Activated naive CD8-positive, alpha-beta T cell treated with anti-CD3 and anti-CD28 coated beads for 36 hours (primary cell): ENCODE measurements at places on chromosomes 11 and 22.

GRCh38 chr22:27892064-27892463, 27.0 kb downstream of the PITPNB start:
- DNase-seq, result no peak

- DNase-seq, result no peak
These were observed 194.6 kb downstream of the INSC start for GRCh38 chr11:15309296-15309695.

DNA sequence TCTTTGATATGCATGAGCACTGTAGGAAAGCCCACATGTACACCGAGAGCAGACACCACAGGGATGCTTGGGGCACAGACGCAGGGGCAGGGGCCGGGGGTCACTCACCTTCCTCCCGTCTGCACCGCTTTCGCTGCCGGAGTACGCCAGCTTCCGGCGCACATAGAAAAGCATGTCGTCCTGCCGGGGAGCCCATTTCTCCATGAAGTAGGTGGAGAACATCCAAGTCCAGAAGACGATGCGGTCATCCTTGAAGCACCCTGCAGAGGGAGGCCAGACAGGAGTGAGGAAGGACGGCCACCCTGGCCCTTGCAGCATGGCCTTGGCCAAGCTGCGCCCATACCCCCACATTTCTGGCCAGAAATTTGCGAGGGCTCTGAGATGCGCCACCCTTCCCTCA, 28.8 kb downstream of the KIAA0930 start:
- no peak for DNase-seq

- no peak for DNase-seq
These were observed 35.0 kb downstream of the PPARA start for GRCh38 chr22:46185283-46185682.

DNA sequence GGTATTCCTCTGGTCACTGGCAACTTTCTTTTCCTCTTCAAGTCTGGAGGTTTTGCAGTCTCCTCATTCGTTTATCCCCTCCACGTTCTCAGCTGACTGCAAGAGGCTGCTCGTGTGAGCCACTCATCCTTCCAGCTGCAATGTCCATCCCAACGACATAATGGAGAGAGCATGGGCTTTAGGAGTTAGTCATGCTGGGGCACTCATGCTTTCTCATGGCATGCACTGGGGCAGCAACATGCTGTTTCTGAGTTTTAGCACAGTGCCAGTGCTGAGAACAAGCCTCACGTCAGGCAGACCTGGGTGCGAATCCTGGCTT, 7.1 kb downstream of the DCPS start:
- DNase-seq, result no peak

DNA sequence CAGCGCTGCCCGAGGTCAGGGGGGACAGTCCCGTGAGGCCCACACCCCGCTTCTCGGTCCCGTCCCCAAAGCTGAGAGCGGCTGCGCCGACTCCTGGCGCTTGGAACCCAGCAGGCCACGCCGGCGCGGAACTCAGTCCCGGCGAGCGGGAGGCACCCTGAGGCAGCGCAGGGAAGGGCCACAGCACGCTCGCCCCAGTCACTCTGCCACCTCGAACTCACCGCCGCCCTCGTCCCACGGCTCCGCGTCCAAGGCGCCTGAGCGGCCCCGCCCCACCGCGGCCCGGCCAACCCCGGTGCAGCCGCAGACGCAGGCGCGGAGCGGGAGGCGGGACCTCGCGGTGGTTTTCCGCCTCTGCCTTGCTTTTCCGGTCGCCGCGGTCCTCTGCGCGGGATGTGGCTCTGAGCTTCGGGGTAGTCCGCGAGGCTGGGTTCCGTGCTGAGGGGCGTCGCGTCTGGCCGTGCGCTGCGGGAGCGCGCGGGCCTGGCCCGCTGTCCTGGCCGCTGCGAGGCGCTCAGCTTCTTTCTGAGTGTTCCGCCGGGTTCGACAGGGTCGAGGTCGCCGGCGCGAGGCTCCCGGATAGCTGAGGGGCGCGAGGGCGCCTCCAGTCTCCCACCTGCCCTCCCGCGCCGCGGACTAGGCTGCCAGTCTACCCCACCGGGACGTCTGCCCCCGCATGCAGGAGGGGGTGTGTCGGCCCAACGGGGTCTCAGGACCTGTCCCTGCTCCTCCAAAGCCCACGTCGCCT, at the start of gene CDPF1:
Gene CDPF1 (minus strand): TSS at position 259 of the 748 bp plus-strand sequence. CDS start 2,009 bp downstream, outside the sequence.
- DNase-seq, result peak; percentile 93

DNA sequence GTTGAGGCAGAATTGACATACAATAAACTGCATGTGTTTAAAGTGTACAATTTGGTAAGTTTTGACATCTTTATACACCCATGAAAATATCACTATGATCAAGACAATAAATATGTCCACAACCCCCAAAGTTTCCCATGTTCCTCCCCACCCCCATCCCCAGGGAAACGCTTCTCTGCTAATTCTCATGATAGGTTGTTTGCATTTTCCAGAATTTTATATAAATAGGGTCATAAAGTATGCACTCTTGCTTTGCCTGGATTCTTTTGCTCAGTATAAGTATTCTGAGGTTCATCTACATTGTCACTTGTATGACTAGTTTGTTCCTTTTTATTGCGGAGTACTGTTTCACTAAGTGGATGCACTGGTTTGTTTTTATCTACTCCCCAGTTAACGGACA, 35.6 kb downstream of the MYEOV start:
- DNase-seq, result no peak

- peak; percentile 80 for DNase-seq
These were observed 1.5 kb downstream of the IFITM5 start for GRCh38 chr11:297586-298405.

GRCh38 chr11:115931548-115932083, 427.4 kb upstream of the CADM1 start:
- DNase-seq, result no peak

- no peak for DNase-seq
These were observed 342.6 kb downstream of the SOX6 start for GRCh38 chr11:16013649-16014275.

DNA sequence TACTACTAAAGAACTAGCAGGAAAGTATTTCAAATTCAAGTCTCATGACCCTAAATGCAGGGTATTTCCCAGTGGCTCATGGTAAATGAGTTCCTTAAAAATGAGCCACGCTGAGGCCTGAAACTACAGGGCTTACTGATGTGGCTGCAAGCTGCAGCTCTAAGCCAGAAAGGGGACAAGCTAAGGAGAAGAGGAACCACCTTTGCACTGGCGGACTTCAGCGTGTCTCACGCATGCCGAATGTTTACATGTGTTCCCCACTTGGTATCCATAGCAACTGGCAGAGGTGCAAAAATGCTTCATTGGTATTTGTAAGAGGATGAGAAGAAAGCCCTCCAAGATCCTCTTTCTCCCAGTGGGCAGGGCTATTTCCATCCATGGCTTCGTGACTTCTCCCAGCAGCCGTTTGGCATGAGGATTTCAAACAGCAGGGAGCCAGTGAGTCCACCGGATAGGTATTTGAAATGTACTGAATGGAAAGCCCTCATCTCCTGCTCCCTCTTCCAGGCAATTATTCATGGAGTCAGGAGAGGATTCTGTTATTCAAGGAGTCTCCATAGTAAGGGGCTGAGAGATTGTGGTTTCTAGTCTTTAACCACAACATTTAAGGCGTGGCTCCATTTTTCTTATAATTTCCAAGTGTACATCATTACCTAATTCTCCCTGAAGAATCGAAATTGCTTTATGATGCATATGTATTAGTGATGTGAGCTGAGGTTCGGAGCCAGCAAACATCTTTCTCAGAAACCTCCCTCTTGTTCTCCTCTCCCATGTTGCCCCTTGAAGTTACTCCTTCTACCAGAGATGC, 55.3 kb upstream of the CD44 start:
- peak; percentile 79 for DNase-seq

GRCh38 chr11:116509551-116509950, 263.2 kb downstream of the BUD13 start:
- no peak for DNase-seq

- peak; percentile 6 for DNase-seq
These were observed 351 bp upstream of the AKIP1 start for GRCh38 chr11:8910649-8911026.

GRCh38 chr11:61598886-61599868, 18.3 kb upstream of the SYT7 start:
- no peak for DNase-seq

- DNase-seq, result no peak
These were observed 1.4 kb downstream of the HTR3B start for GRCh38 chr11:113906038-113906437.

GRCh38 chr22:20244691-20245576, 23.2 kb downstream of the RTN4R start:
- peak; percentile 45 for DNase-seq

- DNase-seq, result peak; percentile 76
These were observed 14.1 kb downstream of the MIAT start for GRCh38 chr22:26671317-26672059.

GRCh38 chr11:130761560-130762220, 154.6 kb downstream of the SNX19 start:
- no peak for DNase-seq

DNA sequence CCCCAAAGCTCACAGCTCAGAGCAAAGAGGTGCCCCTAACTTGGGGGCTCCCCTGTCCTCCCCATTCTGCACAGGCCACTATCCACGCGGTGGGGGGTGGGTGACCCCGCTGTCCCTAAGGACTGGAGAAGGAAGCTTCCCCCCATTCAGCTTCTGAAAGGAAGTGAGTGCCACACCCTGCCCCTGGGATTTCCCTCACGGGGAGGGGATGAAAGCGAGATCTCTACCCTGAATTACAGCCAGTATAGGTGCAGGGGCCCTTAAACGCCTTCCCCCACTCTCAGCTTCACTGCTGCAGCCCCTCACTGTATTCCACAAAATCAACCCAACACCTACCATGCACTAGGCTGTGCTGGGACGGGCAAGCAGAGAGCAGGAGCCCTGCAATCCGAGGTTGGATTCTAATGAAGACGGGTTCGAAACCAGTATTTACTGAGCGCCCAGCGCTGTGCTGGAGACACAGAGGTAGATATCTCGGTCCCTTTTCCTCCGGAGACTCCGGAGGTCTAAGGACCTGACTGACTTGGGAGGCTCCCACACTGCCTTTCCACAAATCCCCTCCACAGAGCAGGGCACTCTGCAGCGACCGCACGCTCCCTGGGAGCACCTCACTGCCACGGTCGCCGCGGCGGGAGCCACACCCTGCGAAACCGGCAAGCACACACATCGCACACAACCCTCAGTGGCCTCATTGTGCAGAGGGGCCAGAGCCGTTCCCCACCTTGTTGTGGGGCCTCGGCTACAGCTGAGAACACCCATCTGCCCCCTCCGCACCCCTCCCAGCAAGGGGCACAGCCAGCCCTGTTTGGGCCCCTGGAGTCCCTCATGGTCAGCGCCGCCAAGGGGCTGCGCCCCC, 1.8 kb downstream of the AHNAK start:
- DNase-seq, result peak; percentile 47

DNA sequence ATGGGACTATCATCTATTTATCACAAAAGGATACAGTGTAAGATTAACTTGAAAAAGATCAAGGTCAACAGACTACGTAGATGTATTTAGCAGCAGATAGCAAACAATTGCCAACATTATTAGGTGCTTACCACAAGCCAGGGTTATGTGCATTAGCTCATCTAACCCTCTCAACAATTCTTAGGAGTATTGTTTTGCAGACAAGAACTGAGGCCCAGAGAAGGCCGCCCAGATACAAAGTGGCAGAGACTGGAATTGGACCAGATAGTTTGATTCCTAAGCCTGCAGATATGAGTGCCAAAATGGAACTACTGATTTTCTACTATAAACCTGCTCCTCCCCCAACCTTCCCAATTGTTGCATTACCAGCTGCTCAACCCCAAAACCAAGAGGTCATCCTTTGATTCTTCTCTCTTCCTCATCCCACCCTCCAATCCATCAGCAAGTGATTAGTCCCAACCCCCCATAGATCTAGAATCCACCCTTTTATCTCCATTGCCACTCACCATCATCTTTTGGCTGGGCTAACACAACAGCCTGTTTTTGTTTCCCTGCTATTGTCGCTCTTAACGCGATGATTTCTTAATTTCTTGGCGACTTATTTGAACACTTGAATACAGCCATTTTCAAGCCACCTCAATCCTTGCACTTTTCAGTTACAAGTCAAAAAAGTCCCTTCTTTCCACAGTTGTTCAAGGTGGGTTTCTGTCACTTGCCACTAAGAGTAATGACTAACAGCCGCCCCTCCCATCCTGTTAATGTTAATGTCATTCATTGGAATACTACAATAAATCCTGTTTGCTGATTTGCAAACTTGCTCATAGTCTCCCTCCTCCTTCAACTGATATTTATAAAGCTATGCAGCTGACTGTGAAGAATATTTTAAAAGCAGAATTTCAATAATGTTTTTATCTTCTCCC, 2.7 kb downstream of the TMEM123 start:
- DNase-seq, result no peak

- DNase-seq, result no peak
These were observed 272.4 kb upstream of the SYN3 start for GRCh38 chr22:33330534-33330933.

DNA sequence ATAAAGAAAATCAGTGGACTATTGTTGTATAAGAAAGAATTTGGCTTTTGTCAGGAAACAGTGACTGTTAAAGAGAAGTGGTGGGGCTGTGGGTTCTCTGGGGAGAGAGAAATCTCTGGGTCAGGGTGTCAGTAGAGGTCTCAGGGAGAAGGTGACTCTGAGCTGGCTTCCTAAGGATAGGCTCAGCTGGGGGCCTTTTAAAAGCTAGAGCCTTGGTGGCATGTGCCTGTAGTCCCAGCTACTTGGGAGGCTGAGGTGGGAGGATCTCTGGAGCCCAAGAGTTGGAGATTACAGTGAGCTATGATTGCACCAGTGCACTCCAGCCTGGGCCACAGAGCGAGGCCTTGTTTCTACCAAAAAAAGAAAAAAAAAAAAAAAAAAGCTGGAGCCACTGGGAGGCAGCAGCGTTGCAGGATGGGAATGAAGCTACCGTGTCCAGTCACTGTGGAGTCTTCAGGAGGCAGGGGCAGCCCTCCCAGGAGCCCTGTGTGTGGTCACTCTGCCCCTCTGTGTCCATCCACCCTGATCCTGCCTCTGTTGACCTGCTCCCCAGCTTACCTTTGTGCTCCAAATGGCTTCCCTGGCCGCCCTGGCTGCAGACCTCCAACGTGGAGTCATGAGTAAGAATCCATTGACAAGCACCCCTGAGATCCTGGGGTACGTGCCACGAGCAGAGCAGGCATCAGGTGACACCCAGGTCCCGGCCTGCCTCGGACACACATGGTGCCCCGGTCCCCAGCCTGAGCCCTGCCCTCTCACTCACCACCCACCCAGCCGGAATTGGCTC, 5.4 kb upstream of the MIF start:
- no peak for DNase-seq

DNA sequence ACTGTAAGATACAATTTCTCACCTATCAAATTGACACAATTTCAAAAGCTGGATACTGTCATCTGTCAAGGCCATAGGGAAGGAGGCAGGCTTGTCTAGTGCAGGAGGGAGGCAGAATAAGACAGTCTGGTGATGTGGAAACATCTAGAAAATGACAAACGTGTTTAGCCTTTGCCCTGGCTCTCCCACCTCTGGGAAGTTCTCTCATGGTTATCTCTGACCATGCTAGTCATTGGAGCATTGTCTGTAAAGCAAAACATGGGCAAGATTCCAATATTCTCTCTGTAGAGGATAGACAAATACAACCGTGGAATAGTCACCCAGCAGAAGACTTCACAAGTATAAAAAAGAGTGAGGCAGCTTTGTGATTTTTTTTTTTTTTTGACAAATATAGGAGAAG, 9.1 kb upstream of the SERHL2 start:
- DNase-seq, result no peak

- peak; percentile 87 for DNase-seq
These were observed at the start of gene B4GAT1 for GRCh38 chr11:66347425-66348276. Gene B4GAT1, minus strand, starts transcription at chr11:66347629. Its CDS starts 84 bp downstream, at chr11:66347545.
